Retinal pigment epithelial cell (primary cell): ENCODE measurements at places on chromosomes 1 and 21.

- DNase-seq = no peak
Observed at GRCh38 chr1:171597203-171597602, 24.8 kb upstream of the MYOCOS start.

DNA sequence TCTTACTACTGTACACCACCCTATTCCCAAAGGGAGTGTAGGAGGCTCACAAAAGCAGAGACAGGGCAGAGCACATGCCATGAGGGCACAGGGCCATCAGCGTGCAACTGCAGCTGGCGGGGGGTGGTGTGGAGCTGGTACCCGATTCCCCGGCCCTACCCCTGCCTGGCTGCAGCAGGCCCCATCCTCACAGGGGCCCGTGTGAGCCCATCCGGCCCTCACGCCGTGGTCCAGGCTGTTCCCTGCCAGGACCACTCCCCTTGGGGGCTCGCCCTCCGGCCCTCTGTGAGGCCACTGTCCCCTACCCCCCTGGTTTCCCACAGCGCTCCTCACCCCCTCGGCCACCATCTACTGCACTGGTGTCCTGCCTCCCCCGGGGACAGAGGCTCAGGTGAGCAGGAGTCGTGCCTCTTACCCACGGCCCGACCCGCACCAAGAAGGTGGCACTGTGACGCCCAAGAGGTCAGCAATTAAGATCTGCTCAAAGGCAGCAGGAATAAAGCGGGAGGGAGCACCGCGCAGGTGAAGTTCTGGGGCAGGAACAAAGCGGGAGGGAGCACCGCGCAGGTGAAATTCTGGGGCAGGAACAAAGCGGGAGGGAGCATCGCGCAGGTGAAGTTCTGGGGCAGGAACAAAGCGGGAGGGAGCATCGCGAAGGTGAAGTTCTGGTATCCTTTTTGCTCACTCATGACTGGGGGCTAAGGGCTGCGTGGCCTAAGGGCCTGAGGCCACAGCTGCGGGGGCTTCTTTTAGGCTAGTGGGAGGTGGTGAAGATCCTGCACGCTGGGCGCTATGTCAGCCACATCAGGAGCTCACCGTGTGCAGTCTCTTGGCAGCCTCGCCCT, 3.9 kb downstream of the POFUT2 start:
- DNase-seq = no peak

- no peak for DNase-seq
Observed at GRCh38 chr1:212819726-212820125, 27.7 kb downstream of the SPATA45 start.

DNA sequence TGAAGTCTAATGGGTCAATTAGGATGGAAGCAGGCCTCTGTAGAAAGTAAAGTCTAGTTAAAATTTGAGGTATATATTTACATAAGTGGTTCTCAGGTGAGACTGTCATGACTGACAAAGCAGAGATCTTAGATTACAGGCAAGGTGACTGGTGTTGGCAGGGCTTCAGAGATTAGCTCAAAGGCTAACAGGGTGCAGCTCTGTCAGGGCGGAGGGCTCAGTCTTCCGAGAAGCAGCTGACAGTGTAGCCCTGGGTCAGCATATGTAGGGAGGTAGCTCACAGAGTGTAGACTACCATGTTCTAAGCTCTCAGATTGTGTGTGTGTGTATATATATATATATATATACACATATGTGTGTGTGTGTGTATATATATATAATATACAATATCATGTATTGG, 54.7 kb downstream of the RBM11 start:
- no peak for DNase-seq

- no peak for DNase-seq
Observed at GRCh38 chr1:97091679-97092078, 370.1 kb downstream of the PTBP2 start.

DNA sequence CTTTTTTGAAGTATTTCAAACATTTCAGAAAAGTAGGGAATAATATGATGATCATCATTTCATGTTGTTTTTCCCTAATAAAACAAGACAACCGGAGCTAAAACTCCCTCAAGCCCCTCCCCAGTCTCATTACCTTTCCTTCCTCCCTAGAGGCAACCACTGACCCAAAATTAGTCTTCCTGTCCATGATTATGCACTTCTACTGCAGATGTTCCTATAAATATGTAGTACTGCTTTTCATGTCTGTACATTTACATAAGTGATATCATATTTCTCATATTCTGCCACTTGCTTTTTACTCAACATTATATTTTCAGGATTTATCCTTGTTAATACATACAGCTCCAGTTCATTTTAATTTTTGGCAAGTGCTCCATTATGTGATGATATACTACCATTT, 58.7 kb upstream of the GOLT1A start:
- DNase-seq = no peak

GRCh38 chr1:30268923-30269666, 454.3 kb downstream of the MATN1 start:
- no peak for DNase-seq

GRCh38 chr21:27086186-27086585, 119.3 kb upstream of the ADAMTS5 start:
- DNase-seq = no peak

DNA sequence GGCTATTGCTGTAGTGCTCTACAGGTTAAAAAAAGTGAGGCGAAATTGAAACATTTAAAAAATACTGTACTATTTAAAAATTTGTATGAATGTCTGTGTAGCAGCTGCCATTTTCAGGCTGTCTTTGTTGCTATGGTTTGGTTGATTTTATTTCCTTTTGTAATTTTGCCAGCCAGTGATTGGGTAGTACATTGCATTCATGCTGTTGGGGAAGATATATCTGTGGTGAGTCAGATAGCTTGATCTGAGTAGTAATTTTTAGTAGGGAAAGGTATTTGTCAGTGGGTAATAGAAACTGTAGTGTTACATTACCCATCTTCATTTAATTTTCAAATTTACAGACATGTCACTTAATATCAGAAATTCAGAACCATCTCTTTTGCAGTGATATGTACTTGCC, 15.0 kb downstream of the NFIA start:
- no peak for DNase-seq

DNA sequence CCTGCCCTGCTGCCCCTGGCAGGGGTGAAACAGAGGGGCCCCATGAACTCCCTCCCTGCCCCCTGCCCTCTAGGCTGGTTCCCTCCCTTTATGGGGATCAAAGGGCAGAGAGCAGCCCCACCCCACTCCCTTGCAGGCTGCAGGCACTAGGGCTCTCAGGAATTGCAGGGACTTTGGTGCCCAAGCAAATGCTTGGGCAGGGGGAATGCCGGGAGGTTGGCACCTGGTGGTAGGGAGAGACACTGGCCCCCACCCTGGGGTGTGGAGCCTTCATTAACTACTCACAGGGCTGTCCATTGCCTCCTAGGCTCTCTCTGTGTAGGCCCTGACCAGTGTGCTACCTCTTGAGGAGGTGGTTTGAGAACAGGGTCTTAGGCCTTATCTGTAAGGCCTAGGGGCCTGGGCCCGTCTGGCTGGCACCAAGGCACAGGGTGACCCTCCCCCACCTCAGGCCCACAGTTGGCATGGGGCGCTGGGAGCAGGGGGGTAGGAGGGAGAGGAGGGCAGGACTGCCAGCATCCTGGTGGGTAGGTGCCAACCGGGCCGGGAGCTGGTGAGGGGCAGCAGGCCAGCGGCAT, 4.7 kb downstream of the ZBTB7B start:
- DNase-seq = no peak

DNA sequence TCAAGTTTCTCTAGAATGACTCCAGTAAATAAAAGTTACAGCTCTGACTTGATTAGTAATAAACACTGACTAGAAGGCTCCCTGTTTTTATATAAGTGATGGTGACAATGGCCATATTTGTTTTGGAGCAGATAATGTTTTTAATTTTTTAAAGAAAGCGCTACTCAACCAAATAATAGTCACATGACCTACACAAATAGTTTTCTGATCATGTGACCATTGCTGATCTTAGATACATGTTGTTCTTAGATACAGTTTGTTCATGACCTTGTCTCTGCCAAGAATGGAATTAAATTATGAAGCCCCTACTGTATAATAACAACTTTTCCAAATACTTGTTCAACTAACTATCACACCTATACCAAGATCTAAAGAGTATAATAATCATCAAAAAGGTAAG, 22.3 kb upstream of the CLDN8 start:
- no peak for DNase-seq

GRCh38 chr1:237687804-237688203, 202.9 kb downstream of the ZP4 start:
- no peak for DNase-seq

GRCh38 chr1:55624766-55625165, 409.6 kb upstream of the USP24 start:
- no peak for DNase-seq

DNA sequence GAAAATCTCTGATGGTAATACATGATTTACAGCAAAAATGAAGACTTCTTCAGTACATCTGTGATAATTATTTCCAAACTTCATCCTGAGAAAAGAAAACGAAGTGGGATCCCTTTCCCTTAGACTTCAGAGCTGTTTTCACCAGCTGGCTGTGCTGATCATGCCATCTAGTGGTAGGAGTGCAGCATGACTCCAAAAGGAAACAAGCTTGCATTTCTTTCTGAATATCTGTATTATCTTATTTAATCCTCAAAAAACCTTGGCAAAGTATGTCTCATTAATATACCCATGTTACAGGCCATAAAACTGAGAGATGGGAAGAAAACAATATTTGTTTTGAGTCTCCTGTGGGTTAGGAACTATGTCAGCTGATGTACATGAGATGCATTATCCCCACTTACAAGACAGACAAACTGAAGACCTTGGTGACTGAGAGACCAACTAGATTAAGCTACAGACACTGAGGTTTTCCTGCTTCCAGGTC, 9.8 kb upstream of the GJA8 start:
- DNase-seq = no peak

GRCh38 chr1:226506921-226507320, 41.6 kb upstream of the STUM start:
- no peak for DNase-seq

DNA sequence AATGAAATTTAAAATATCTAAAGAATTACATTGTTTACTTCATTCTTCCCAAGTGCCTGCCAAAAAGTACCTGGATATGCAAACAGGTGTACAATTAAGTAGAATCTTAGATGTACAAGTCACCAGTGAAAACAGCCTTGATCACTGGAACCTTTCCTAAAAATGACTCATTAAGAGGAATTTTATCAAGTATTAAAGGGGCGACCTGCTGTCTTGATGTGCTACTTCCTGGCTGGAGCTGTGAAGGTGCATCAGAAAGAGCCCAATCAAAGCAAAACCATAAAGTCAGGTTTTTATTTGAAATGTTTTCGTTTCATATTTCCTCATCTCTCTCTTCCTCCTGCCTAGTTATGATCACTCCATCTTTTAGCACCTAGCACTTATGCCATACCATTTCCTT, 33.4 kb downstream of the IFI44 start:
- no peak for DNase-seq

- DNase-seq = no peak
Observed at GRCh38 chr1:99965646-99966375, 4.0 kb upstream of the SLC35A3 start.

- DNase-seq = no peak
Observed at GRCh38 chr1:240402326-240402725, 209.6 kb downstream of the GREM2 start.

- no peak for DNase-seq
Observed at GRCh38 chr1:228375578-228376261, 30.9 kb downstream of the TRIM11 start.

GRCh38 chr1:19476450-19477190, 8.7 kb downstream of the CAPZB start:
- DNase-seq = no peak

DNA sequence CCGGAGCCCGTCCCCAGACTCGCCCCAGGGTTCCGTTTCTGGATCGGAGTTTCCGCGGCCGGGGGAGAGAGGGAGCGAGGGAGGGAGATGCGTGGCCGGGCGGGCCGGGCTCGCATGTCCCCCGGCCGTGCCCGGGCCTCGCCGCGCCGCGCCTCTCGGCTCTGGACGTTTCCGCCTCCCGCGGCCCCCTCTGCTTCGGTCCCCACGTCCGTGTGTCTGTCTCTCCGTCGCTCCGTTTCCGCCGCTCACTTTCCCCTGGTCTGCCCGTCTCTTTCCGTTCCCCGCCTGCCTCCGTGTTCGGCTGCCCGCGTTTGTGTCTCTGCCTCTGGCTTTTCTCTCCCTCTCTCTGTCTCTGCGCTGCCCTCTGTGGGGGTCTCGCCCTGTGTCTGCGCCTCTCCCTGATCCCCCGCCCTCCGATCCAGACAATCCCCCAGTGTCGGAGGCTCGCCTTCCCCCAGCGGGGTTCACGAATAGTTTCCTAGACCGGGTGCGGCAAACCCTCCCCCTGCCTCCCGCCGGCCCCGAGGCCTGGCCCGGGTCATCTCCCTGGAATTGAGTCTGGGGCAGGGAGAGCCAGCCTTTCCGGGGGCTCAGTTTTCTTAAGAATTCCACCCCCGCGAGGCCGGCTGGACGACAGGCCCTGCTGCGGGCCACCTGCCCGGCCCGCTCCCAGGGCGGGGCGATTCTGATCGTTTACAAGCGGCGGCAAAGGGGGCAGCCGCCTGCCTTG, 735 bp downstream of the NBL1 start:
- DNase-seq = no peak

GRCh38 chr1:163799190-163799805, 477.5 kb downstream of the NUF2 start:
- no peak for DNase-seq

DNA sequence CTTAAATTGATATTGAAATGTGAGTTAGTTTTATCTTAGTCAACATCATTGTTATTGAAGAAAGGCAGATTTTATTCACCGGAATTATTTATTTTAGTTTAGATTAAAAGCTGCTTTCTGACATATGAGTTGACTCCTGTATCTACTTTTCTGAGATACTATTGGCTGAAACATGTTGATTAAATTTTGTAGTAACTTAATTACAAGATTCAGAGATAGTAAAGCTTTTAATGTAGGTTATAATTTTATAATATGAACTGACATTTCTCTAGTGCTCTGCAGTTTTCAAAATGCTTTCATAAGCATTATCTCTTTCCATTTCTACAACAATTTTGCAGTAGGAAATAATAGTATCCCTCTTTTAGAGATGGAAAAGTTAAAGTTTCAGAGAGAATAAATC, 616.0 kb downstream of the USP25 start:
- no peak for DNase-seq

DNA sequence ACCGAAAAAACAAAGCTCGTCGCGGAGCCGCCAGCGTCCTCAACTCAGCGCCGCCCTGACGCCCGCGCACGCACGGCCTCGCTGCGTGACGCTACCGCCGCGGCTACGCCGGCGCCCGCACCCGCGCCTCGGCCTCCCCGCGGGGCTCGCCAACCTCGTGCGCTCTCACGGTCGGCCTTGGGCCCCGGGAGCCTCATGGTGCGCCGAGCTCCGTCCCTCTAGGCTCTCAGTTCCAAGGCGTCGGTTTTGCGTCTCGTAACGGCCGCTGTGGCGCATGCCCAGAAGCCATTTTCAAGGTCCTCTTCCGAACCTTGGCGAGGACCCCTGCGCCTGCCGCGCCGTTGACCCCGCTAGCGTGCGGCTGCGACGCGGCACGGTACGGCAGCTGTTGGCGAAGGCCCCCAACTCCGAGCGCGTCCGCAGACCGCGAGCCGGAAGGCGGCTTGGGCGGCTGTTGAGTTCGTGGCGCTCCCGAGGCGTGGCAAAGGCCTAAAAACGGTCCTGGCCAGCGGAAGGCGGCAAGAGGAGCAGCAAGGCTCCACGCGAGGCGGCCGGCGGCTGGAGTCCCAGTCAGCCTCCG, at the start of gene HENMT1:
Gene HENMT1, minus strand, starts transcription at position 64 of the 580 bp plus-strand sequence. CDS start 1,209 bp downstream, outside the sequence.
- DNase-seq = no peak
